Ovary (tissue), 10 donors: ENCODE measurements at places on chromosomes 5 and 9. TPM values are rescaled to one million over a fixed set of nuclear protein-coding genes. Genes with fewer than 3 reads are reported as not detected.

DNA sequence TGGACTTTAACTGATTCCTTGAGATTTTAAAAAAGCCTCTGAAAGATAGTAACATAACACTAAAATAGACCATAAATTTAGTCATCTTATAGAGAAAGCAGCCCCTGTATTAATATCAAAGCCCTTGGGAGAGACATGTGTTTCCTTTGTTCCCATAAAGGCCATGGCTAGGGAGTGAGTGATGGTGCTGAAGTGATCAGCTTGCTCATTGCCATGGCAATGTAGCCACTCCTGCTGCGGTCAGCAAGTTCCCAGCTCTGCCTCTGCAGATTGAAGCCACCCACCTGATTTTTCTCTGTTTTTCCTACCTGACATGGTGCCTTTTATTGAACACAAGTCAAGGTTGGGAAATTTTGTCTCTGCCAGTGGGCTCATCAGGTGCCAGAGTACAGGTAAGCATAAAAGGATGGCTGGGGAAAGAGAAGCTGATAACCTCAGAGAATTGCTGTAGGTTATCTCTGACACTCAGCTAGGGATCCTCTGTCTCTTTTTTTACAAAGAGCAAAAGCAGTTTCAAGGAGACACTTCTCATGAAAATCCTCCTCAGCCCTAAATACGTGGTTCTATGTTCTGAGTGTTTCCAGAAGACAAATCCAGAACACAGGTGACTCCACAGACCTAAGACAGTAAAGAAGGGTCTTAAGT lies 296.3 kb upstream of the NMUR2 start:
- DNase-seq: no peak

GRCh38 chr9:134436379-134436762 lies 110.1 kb downstream of the RXRA start:
- no peak for DNase-seq

- no peak for DNase-seq
These were observed 127.6 kb downstream of the RFX3 start for GRCh38 chr9:3398232-3398648.

GRCh38 chr5:99020698-99021048 lies 91.9 kb upstream of the CHD1 start:
- DNase-seq: no peak

GRCh38 chr5:148780711-148781110 lies 45.7 kb upstream of the ADRB2 start:
- DNase-seq: no peak

DNA sequence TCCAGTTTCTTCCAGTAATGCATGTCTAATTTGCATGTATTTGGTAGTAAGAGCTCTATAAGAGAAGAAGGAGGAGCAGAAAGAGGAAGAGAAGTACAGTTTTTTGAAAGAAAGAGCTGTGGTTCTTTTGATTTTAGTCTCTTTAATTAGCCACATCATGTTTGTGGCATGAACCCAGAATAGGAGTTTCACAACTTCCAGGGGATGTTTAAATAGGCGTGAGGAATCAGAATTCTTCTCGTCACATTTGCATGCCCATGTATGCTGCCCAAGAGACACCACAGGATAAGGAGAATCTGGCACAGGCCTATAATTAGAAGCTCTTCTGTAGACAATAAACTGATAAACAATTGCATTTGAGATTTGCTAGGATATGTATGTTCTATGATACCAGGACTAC lies 78.7 kb downstream of the GAS1 start:
- no peak for DNase-seq

GRCh38 chr5:135186662-135187522 lies 152.9 kb upstream of the PITX1 start:
- DNase-seq: no peak

GRCh38 chr9:116547729-116548426 lies 139.2 kb upstream of the TRIM32 start:
- DNase-seq: no peak

GRCh38 chr9:4935001-4935672 lies 49.9 kb upstream of the JAK2 start:
- DNase-seq: no peak

- DNase-seq: no peak
These were observed 96.4 kb upstream of the SPRY4 start for GRCh38 chr5:142421228-142421617.

- DNase-seq: no peak
These were observed 193.7 kb downstream of the MAPKAP1 start for GRCh38 chr9:125513303-125513667.

- no peak for DNase-seq
These were observed 195.6 kb downstream of the DEPDC1B start for GRCh38 chr5:60504342-60504741.

- no peak for DNase-seq
These were observed 363.1 kb downstream of the PRELID2 start for GRCh38 chr5:145471831-145472612.

DNA sequence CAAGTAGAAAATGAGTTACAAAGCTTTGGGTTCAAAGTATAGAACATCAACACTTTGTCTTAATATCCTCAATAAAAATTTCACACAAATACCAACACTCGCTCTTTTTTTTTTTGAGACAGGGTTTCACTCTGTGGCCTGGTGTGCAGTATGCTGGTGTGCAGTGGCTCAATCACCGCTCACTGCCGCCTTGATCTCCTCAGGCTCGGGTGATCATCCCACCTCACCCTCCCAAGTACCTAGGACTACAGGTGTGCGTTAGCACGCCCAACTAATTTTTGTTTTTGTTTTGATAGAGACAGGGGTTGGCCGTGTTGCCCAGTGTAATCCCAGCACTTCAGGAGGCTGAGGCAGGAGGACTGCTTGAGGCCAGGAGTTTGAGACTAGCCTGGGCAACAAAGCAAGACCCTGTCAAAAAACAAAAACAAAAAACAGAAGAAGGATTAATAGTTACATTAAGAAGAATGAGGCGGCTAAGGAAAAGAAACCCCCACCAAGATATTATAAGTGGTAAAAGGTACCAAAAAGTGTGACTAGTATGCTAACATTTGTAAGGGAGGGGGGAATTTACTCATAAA lies 20.3 kb downstream of the FNBP1 start:
- no peak for DNase-seq

GRCh38 chr5:111530298-111530740 lies 18.0 kb upstream of the STARD4 start:
- no peak for DNase-seq

DNA sequence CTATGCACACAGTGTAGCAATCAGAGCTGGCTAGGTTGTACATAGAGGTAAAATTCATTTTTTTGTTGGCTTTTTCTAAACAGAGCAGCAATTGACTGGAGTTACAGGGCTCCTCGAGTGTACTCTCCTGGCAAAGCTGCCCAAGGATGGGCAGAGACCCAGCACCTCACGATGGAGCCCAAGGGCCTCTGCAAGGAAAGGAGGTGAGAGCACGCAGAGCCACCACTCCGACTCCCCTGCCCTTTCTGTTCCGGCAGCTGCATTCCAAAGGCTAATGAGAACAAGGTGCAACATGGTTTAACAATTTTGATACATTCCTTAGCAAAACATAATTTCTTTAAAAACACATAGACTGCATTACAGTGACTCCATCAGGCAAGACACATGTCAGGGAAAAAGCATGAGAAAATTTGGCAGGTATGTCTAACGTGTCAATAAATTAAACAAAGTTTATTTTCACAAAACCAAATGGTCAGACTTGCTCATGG lies 47.5 kb downstream of the SAXO1 start:
- no peak for DNase-seq

DNA sequence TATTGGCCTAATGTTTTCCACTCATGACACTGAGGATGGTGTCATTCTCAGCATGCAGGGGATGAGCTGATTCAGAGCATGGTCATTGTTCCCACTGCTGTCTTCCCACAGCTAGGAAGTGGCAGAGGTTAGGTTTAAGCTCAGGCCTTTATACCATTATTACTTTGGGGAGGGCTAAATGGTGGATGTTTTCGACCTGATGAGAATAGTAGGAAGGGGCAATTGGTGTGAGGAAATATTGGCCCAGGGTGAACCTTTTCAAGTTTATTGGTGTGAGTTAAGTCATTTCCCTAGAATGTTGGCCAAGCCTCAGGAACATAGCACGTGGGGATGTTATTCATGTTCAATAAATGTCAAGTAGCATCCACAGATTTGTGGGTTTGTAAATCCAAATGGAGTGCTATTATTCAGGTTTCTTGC lies 59.6 kb downstream of the ARHGAP26 start:
- no peak for DNase-seq

GRCh38 chr5:169548315-169548714 lies 35.3 kb upstream of the SPDL1 start:
- DNase-seq: no peak

GRCh38 chr9:138077898-138078540 lies 200.4 kb downstream of the CACNA1B start:
- no peak for DNase-seq

DNA sequence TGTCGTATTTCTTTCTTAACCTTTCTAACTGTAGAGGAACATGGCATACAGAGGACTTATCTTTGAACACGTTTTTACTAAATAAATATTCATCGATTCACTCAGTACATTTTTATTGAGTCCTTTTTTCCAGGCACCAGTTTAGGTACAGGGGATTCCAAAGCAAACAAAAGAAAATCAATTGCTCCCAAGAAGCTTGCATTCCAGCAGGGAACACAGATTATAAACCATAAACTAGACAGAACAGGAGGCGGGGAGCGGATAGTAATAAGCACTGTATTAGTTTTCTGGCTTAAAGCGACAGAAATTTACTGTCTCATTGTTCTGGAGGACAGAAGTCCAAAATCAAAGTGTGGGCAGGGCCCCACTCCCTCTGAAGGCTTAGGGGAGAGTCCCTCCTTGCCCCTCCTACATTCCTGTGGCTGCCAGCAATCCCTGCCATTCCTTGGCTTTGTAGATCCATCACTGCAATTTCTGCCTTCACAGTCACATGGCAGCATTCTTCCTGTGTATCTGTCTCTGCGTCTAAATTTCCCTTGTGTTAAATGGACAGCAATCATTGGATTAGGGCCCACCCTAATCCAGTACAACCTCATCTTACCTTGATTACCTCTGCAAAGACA lies 115.5 kb downstream of the COL23A1 start:
- no peak for DNase-seq

GRCh38 chr5:169583101-169583423 lies 511 bp upstream of the SPDL1 start:
- DNase-seq: no peak

DNA sequence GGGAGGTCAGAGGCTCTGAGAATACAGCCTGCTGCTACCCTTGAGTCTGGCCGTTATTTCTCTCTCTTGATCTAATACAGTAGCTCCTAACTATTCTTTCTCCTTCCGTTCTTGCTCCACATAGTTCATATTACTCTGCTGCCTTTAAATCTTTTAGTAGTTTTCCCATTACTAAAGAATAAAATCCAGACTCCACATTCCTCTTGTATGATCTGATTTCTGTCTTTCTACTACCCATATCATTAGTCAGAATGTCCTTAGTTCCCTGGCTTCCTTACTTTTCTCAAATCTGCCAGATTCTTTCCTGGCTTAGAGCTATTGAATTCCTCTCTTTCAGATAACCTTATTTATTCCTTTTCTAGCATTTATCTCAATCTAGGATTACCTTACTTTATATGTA lies 40.0 kb downstream of the MARCHF6 start:
- DNase-seq: no peak

- DNase-seq: peak; percentile 80
These were observed 109.4 kb downstream of the PSD2 start for GRCh38 chr5:139904816-139905661.

DNA sequence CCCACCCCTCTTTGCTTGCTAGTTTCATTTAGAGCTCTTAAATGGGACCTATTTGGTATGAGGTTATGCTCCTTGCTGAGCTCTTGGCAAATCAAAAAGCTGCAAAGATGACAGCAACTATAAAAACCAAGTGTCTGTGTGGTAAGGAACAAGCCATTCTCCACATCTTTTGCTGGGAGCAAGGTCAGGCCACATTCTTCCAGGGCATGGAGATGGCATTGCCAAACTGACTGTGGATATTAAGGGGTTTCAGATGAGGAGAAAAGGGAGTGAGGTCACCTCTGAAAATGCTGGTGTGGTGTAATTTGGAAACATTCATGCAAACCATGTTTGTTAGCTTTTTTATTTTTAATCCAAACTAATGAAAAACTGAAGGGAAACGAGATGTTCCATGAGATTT lies 218.8 kb upstream of the IL12B start:
- DNase-seq: no peak

- no peak for DNase-seq
These were observed 162.5 kb upstream of the PITX1 start for GRCh38 chr5:135196483-135196882.

DNA sequence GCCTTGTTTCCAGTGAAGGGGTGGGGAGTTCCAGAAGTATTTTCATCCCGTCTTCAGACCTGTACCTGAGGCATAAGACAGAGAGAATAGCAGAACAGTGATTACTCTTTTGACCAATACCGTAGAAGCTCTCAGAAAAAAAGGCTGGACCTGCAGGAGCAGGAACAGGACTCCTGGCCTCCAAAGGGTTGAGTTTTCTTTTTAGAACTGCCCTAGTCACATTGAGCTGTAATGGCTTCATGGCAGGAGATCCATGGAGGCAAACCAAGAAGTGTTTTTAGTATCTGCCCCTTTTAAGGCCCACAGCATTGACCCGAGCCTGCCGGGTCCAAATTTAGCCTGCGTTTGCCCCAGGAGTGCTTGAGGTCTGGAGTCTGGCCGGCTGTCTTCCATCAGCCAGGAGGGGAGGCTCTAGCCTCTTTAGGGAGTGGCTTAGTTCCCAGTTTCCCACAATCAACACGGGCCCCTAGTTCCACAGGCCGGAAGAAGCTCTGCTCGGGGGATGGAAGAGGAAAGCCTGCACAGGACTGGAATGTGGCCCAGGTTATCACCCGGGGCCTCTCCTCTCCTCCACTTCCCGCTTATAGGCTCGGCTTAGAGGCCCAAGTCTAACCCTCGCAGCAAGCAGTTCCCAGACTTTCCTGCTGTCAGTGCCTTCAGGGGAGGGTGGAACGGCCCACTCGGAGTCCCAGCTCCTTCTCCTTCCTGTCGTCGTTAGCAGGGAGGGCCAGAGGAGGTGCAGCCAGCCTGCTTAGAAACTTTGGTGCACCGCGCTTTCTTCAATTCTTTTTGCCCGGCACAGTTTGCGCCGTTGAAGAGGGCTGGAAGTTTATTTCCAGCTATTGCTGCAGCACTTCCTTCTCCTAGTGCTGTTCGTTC lies 80.7 kb downstream of the C9orf152 start:
- peak; percentile 82 for DNase-seq

DNA sequence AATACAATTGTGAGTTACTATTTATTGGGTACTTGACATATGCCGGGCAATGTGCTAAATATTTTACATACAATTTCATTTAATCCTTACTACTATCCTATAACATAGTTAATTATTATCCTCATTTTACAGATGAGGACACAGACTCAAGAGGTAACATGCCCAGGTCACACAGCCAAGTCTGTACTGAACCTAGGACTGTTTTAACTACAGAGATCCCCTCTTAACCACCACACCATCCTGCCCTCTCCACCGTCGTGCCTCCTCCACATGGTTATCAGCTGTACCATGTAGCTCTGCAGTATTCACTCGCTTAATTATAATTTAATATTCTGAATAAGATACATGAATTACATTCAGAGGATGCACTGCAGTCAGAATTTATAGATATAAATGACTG lies 5.3 kb downstream of the RAB14 start:
- DNase-seq: no peak

- no peak for DNase-seq
These were observed 93.5 kb upstream of the RGMB start for GRCh38 chr5:98679963-98680362.

The PCA3 gene
- not detected for total RNA-seq

The XPA gene
- 16.7 TPM for total RNA-seq

The FGF1 gene
- total RNA-seq: 1.0 TPM

The WDR38 gene
- not detected for total RNA-seq

The C7 gene
- total RNA-seq: 1,224 TPM

The SLC45A2 gene
- total RNA-seq: not detected

The SIT1 gene
- 0.72 TPM for total RNA-seq

The PRUNE2 gene
- total RNA-seq: 2.5 TPM

The DBH gene
- total RNA-seq: not detected
